ENCODE measurements at places on chromosomes 4 and X.

DNA sequence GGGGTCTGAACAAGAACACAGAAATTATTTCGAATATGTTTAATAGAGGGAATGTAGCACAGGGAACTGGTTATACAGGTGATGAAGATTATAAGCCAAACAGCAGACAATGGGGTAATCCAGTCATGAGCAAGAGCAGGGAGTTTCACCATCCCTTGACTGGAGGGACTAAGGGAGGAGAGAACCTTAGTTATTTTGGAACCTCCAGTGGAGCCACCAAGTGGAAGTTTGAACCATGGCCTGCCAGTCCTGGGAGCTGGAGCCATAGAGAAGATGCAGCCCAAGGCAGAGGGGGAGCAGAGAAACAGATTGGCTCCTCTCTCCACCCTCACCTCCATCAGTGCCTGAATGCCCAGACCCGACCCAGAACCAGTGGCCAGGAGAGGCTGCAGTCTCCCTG lies 264.6 kb upstream of the RASGEF1B start:
- DNase-seq = no peak

DNA sequence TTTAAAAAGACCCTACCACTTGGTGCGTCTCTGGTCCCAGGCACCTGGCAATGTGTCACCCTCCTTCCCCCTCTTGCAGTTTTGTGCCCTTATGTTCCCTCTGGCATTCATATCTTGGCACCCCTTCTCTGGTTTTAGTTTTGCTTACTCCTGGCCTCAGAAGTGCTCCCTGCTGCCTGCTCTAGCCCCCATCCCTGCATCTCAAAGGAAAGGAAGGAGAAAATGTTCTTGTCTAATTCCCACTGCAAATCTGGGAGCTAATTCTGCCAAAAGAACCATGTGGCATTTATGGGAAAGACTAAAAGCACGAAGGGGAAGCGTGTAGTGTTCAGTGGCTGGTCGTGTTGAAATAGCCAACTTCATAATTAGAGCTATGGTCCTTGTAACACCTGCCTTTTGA lies 340.1 kb upstream of the RPS6KA3 start:
- DNase-seq = no peak

- DNase-seq = no peak
Observed at GRCh38 chrX:154441984-154442707, 1.8 kb upstream of the FAM50A start.

DNA sequence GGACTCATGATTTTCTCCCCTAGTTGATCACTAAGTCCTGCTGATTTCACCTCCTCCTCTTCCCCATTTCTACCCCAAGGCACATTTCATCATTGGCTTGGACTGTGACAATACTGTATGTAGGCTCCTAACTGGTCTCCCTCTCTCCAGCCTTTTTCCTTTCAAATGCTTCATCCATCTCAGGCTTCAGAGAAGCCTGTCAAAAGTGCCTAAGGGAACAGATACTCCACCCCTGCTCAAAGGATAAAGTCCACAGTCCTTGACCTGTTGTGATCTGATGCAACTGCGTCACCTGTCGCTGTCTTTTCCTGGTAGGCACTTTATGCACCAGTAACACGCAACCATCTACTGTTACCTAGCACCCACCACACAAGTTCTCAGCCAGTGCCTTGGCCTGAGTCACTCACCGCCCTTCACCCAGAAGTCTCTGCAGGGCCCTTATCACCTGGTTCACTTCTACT lies 12.8 kb downstream of the SCARB2 start:
- DNase-seq = no peak

DNA sequence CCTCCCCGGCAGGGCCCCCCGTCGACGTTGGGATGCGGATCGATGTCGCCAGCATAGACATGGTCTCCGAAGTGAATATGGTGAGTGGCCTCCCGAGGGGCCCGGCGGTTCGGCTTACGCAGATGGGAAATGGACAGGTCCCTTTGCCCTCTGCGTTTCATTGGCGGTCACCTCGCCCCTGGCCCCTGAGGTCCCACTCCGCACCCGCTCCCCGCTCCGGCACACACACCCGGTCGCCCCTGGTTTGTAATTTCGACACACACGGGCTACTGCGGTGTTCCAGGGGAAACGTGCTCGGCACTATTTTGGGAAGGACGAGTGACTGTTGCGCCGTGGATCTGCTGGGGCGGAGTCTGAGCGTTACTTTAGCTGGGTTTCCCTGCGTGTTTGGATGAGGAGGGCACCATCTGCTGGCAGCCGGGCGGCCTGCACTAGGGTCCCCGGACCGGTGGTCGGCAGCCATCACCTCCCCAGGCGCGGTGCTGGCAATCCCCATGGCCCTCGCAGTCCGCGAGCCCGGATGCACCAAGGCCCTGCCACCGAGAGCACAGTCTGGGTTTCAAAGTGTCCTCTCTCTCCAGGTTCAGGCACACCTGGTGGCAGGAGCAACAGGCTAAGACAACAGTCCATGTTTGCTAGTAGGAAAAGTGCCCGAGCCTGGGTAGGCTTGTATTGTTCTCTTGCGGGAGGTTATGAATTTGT lies 1.2 kb downstream of the GABRB1 start:
- no peak for DNase-seq
